Activated naive CD4-positive, alpha-beta T cell treated with anti-CD3 and anti-CD28 coated beads, Interleukin-2, amount 10 ng/mL, durations not matched to agents 7 days and 5 days (primary cell): ENCODE measurements at places on chromosomes 12 and 14.

DNA sequence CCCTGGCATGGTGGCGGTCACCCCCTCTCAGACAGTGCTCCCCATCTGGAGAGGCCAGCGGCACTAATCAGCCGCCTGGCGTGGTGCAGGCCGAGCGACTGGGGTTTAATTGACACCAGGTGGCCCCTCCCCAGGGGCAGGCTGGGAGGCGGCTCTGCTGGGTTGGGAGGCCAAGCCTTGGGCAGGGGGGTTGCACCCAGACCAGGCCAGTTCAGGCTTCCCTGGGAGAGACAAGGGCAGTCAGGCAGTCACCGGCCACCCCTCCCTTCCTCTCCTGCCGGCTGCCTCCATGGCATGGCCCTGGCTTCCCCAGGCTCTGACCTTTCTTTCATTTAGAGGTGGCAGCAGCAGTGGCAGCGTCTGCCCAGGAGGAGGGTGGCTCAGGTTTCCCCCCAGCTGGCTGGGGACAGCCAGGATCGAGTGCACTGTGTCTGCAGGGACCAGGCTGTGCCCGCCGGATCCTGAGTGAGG, 78.1 kb upstream of the NOS1 start:
- H3K36me3 ChIP-seq = no peaks in the 10 kb centered on the region
- no peak overlapping the region for H3K27ac ChIP-seq
- H3K4me3 ChIP-seq = no peak overlapping the region
- no peaks in the 10 kb centered on the region for H3K4me1 ChIP-seq

DNA sequence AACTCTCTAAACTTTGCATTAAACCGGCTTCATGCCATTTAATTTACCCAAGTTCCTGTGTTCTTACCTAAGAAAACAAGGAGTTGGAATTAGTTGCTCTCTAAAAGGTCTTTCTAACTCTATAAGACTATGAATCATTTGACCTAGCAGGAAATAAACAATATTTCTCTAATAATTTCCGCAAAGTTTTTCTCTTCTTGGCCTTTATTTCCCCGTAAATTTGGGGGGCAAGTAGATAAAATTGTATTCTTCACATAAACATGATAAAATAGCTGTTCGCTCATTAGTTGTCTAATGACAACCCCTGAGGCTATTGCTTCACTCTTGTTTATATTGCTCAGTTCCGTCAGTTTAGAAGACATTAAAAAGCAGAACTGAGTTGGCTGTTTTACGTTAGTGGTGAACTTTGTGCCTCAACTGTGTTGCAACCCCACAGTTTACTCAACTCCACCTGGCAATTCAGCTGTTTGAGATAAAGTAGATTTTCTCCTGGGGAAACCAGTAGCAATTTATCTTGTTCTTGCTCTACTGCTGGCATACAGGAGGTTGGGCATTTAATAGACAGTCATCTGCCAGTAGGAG, 74.7 kb downstream of the BTG1 start:
- H3K36me3 ChIP-seq = no peaks in the 10 kb centered on the region
- DNase-seq = no peak
- no peak overlapping the region for H3K27ac ChIP-seq
- no peaks in the 10 kb centered on the region for H3K27me3 ChIP-seq

GRCh38 chr12:78470354-78471195, 394.0 kb upstream of the SYT1 start:
- H3K36me3 ChIP-seq = no peaks in the 10 kb centered on the region
- no peaks in the 10 kb centered on the region for H3K27me3 ChIP-seq
- H3K4me1 ChIP-seq = no peaks in the 10 kb centered on the region
- H3K27ac ChIP-seq = no peak overlapping the region
- DNase-seq = no peak

DNA sequence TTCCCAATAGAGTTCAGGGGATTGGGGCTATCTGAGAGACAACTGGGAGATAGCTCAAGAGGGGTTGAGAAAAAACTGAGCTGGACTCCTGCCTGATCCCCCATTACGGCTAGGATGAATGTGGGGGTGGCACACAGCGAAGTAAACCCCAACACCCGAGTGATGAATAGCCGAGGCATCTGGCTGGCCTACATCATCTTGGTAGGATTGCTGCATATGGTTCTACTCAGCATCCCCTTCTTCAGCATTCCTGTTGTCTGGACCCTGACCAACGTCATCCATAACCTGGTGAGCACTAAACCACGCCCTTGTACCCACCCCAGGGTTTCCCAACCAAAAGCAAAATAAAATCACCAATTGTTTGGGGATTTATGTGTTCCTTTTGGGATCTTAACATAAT, 1.0 kb downstream of the ORMDL2 start:
- H3K4me3 ChIP-seq = no peak overlapping the region
- peaks cover 45% of the 10 kb centered on the region for H3K4me1 ChIP-seq
- no peaks in the 10 kb centered on the region for H3K27me3 ChIP-seq
- DNase-seq = no peak

DNA sequence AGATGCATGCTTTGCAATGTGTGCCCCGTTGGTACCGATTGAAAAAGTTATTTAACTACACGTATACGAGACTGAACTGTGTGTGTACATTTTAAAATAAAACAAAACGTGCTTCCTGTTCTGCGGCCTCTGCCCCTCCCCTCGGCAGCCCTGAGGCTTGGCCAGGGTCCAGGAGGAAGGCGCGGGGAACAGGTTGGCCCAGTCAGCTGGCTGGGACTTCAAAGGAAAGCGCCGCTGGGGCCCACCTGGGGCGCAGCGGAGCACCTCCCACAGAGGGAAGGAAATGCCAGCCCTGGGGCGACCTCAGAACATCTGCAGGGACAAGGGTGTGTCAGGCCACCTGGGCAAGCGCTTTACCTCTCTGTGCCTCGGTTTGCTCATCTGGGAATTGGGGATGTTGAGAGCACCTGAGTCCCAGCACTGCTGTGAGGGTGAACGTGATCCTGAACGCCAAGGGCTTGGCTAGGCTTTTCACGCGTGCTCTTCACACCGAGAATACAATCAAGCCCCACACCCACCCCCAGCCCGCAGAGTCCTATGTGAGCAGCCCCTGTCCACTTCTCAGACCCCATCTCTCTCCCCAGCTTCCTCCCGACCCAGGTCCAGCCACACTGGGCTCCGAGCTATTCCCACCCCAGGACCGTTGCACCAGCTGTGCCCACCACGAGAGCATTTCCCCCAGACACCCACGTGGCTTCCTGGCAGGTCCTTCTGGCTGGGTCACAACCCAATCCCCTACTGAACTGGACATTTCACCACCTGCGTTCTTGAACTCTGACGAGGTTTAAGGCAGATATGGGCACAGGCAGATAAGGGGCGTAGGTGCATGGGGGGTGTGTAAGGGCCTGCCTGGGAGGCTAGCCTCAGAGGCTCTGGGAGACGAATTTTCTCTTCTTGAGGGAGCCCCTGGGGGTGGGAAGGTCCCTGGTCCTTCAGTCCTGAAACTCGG, 41.9 kb upstream of the NCOR2 start:
- DNase-seq = peak; percentile 83
- H3K27ac ChIP-seq = peak overlapping the region; percentile 34
- H3K4me1 ChIP-seq = peaks cover 25% of the 10 kb centered on the region
- H3K36me3 ChIP-seq = no peaks in the 10 kb centered on the region

GRCh38 chr12:109770104-109770860, 56.7 kb downstream of the FAM222A start:
- H3K27ac ChIP-seq = no peak overlapping the region
- H3K27me3 ChIP-seq = peaks cover 19% of the 10 kb centered on the region
- H3K4me1 ChIP-seq = peaks cover 5% of the 10 kb centered on the region
- peak; percentile 7 for DNase-seq

DNA sequence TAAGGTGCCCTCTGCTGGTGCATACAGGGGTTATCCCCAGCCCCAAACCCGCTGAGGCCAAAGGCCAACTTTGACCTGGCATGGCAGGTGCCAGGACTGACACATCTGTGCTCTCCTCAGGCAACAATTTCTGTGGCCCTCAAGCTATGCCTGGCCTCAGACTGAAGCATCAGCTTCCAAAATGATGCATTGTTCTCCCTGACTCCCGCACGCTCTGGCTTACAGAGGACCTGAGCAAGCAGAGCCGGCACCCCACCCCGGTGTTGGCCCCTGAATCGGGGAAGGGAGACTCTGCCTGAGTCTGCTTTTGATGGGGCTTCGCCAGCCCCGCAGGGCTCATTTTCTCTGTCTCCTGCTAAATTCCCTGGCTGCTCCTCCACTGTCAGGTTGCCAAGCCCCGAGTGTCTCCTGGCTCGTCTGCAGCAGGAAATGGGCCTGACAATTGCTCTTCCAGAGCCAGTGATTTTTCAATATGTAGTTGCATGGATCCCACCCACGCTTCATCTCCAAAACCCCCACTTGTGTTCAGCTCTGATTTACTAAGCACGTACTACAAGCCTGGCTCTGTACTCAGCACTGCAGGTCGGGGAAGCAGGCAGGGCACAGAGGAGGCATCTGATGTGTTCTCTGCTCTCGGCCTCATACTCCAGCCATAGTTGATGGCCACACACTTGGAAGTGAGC, 126.1 kb downstream of the SLC38A6 start:
- no peaks in the 10 kb centered on the region for H3K36me3 ChIP-seq
- H3K4me3 ChIP-seq = no peak overlapping the region
- H3K4me1 ChIP-seq = peaks cover 12% of the 10 kb centered on the region
- H3K27ac ChIP-seq = no peak overlapping the region
- peaks cover 15% of the 10 kb centered on the region for H3K27me3 ChIP-seq

- H3K4me3 ChIP-seq = no peak overlapping the region
- H3K27ac ChIP-seq = no peak overlapping the region
- peaks cover 33% of the 10 kb centered on the region for H3K27me3 ChIP-seq
- no peaks in the 10 kb centered on the region for H3K36me3 ChIP-seq
Measured at GRCh38 chr12:94561943-94562411, 88.4 kb downstream of the TMCC3 start.

GRCh38 chr12:118299791-118300460, 72.8 kb downstream of the TAOK3 start:
- H3K27ac ChIP-seq = no peak overlapping the region
- no peak for DNase-seq
- H3K4me3 ChIP-seq = no peak overlapping the region

- no peak overlapping the region for H3K27ac ChIP-seq
- H3K27me3 ChIP-seq = no peaks in the 10 kb centered on the region
- no peak for DNase-seq
- no peaks in the 10 kb centered on the region for H3K4me1 ChIP-seq
- no peak overlapping the region for H3K4me3 ChIP-seq
- peaks cover 6% of the 10 kb centered on the region for H3K36me3 ChIP-seq
Measured at GRCh38 chr12:32148372-32148771, 41.7 kb downstream of the BICD1 start.

GRCh38 chr14:94173471-94173884, 644 bp upstream of the PPP4R4 start:
- peaks cover 43% of the 10 kb centered on the region for H3K27me3 ChIP-seq
- peak; percentile 47 for DNase-seq
- H3K27ac ChIP-seq = peak overlapping the region; percentile 82
- no peaks in the 10 kb centered on the region for H3K36me3 ChIP-seq
- H3K4me3 ChIP-seq = peak overlapping the region; percentile 77
- peaks cover 25% of the 10 kb centered on the region for H3K4me1 ChIP-seq

- DNase-seq = no peak
- H3K27me3 ChIP-seq = no peaks in the 10 kb centered on the region
- H3K27ac ChIP-seq = peak overlapping the region; percentile 55
Measured at GRCh38 chr14:68817506-68818212, 24.8 kb upstream of the ZFP36L1 start.

DNA sequence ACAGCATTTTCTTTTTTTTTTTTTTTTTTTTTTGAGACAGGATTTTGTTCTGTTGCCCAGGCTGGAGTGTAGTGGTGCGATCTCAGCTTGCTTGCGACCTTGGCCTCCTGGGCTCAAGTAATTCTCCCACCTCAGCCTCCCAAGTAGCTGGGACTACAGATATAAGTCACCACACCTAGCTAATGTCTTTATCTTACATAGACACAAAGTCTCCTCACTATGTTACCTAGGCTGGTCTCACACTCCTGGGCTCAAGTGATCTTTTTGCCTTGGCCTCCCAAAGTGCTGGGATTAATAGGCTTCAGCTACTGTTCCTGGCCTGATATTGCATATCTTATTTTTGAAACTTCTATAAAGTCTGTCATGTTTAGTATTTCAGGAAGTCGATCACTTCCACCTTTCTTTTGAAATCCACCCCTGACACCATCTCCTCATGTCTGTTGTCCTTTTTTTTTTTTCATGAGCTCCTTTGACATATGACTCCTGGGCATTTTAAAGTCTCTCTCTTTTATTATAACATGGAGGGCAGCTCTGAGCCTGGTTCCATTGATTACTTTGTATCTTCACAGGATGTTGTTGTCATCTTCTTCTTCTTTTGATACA, 5.9 kb upstream of the A2ML1 start:
- no peaks in the 10 kb centered on the region for H3K27me3 ChIP-seq
- no peak overlapping the region for H3K27ac ChIP-seq
- DNase-seq = no peak

GRCh38 chr12:55679691-55680090, 28.0 kb downstream of the ITGA7 start:
- no peak overlapping the region for H3K4me3 ChIP-seq
- no peaks in the 10 kb centered on the region for H3K4me1 ChIP-seq
- no peaks in the 10 kb centered on the region for H3K36me3 ChIP-seq
- DNase-seq = no peak
- peaks cover 64% of the 10 kb centered on the region for H3K27me3 ChIP-seq
- H3K27ac ChIP-seq = no peak overlapping the region

DNA sequence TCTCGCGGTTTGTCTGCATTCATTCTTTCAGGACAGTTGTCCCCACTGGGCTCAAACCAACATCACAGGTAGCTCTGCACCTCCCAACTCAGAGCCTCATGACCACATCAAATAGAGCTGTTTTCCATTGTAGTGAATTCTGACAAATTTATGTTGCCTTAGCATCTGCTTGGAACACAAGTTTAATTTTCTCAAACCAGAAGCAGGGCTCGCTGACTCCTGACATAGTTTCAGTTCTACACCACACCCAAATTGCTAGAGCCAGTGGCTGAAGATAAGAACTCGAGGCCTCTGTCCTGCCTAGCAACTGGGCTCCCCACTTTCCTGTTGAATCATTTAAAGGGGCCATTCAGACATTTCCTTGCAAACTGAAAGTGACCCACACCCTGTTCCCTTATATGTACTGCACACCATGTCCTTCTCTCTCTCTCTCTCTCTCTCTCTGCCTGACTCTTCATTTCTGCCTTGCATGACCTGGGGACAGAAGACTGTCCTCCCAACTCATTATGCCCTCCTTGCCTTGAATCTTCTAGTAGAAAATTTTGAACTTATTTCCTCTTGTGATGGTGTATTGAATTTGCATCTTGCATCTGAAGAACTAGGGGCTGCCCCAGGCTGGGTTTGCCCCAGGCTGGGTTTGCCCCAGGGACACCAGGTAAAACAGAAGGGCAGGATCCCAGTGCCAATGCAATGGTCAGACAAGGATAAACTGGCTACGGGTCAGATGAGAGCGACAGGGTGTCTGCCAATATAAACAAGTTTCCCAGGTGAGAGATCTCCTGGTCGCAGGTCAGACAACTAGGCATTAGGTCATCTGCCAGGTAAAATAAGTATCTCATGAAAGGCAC, 9.7 kb upstream of the WSCD2 start:
- no peaks in the 10 kb centered on the region for H3K36me3 ChIP-seq
- H3K27ac ChIP-seq = no peak overlapping the region
- no peaks in the 10 kb centered on the region for H3K4me1 ChIP-seq

- no peaks in the 10 kb centered on the region for H3K4me1 ChIP-seq
- H3K27me3 ChIP-seq = peaks cover 10% of the 10 kb centered on the region
- H3K27ac ChIP-seq = no peak overlapping the region
- H3K36me3 ChIP-seq = no peaks in the 10 kb centered on the region
- H3K4me3 ChIP-seq = no peak overlapping the region
Measured at GRCh38 chr12:64883264-64884163, 59.1 kb downstream of the TBC1D30 start.
